ENCODE measurements at places on chromosomes 1 and 21.

GRCh38 chr1:51790385-51790784 is 88.1 kb downstream of the NRDC start:
- no peak for DNase-seq

DNA sequence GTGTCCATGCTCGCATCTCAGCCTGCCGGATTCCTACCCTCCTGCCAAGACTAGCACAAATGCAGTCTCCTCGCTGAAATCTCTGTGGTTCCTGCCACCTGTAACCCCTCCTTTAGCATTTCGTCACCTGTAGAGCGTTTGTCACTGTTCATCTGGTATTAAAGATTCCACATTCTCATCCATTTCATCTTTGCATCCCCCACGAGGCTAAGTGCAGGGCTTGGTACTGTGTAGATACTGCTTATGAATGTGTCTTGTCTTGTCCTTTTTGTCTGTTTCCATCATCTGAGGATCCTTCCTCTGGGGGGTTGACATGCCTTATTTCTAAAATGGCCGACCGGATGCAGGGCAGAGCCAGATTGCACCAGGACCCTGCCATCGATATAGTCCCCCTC is 53.7 kb upstream of the DNAJC6 start:
- no peak for DNase-seq

DNA sequence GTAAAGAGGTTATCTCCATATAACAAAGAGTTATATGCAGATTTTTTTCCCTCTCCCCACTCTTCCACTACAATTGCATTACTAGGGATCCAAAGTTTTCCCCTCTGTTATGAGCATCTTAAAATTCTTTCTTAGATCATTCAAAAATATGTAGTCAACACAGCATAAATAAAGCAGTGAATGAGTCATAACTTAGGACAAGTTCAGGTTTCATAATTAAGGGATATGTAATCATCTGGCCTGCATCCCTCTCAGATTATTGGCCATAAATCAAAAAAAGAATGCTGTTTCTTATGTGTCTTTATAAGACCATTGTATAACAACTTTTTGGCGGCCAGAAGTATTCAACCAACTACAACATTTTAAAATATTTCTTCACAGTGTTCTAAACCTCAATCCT is 1526.1 kb downstream of the KCNT2 start:
- DNase-seq: no peak

DNA sequence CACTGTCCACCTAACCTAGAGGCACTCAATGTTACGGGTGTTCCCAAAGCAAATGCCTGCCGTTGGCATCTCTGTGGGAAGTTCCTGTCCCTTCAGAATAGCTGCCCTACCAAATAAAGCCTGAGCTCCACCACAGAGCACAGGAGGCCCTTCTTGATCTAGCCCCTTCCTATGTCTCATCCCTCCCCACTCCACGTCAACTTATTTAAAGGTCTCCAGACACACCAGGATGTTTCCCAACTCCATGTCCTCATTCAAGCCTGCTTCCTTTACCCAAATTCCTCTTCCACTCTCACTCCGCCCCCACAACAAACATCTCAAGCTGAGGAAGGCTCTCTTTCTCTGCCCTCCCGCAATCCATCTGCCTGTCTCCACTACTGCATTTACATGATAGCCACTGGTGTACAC is 87.7 kb downstream of the TGFBR3 start:
- no peak for DNase-seq

- no peak for DNase-seq
These were observed at the start of gene SPRR2D for GRCh38 chr1:153040950-153041631. SPRR2D (minus strand) TSS chr1:153041120; CDS start chr1:153040346, 774 bp downstream.

GRCh38 chr1:40344597-40344996 is 27.5 kb upstream of the COL9A2 start:
- DNase-seq: no peak

All from stimulated activated CD8-positive, alpha-beta memory T cell treated with anti-CD3 and anti-CD28 coated beads, Interleukin-2, amount 100 ng/mL, for 1 hour (primary cell).